ENCODE measurements at places on chromosomes 1 and 21. TPM values are rescaled to one million over a fixed set of nuclear protein-coding genes. Genes with fewer than 3 reads are reported as not detected.

Gene COL18A1
- total RNA-seq: 173 TPM

DNA sequence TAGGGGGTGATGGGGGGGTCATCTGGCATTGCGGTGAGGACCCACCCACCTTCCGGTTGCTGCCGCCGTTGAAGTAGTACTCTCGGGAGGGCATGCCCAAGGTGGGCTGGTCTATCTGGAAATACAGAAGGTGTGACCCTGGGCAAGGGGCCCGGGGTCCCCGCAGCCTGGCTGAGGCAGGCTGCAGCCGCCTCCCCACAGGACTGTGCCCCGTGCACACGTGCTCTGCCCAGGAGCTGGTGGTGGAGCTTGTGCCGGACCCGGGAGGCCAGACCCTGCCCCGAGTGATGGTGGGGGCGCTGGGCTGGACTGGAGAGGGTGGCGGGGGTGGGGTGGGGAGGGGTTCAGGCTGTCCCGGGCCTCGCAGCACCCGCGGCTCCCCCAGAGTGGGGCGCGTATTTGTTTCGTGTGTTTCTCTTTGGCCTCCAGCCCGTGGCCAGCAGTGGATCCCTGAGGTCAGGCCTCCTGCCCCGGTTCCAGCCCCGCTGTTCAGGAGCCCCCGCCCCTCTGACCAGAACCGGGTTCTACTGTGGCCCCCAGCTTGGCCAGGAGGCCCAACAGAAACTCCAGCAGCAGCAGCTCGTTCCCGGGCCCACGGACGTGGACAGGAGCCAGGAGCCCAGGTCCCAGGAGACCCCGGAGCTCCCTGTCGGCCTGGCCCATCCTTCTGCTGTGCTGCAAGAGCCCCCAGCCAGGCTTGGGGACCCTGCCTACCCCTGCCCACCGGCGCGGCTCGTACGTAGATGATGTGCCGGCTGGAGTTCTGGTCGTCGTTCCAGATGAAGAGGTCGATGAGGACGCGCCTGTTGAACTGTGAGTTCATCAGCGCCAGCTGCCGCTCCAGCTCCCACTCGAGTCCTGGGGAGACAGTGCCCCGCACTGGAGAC, 19.2 kb downstream of the PRXL2B start:
- peaks cover 10% of the 10 kb centered on the region for H3K4me1 ChIP-seq
- no peak overlapping the region for H3K27ac ChIP-seq
- no peak overlapping the region for H3K4me3 ChIP-seq
- DNase-seq: no peak
- no peaks in the 10 kb centered on the region for H3K36me3 ChIP-seq
- peaks cover 72% of the 10 kb centered on the region for H3K27me3 ChIP-seq

DNA sequence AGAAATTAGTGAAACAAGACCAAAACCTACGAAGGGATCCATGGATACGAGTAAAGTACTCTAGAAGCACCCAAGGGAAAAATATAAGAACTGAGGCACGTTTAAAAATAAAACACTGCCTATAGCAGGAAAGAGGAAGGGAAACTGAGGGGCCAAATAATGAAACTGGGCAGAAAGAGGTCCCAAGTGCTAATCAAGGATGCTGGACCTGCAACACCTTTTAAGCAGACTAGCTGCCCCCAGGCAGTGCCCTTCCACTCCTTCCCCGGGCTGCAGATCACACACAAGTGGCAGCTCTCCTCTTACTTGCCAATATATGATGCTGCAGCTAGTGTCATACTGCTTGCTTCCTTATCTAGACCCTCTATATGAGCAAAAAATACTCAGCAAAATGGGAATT, 7.6 kb upstream of the OTUD7B start:
- H3K27me3 ChIP-seq: no peaks in the 10 kb centered on the region
- no peak overlapping the region for H3K27ac ChIP-seq
- H3K4me3 ChIP-seq: no peak overlapping the region
- H3K4me1 ChIP-seq: no peaks in the 10 kb centered on the region
- no peak for DNase-seq
- no peaks in the 10 kb centered on the region for H3K36me3 ChIP-seq

Gene CYP4A11
- not detected for total RNA-seq

Gene IRF6
- 0.84 TPM for total RNA-seq

GRCh38 chr1:31140299-31140698, 74.8 kb upstream of the PUM1 start:
- no peaks in the 10 kb centered on the region for H3K36me3 ChIP-seq
- H3K4me3 ChIP-seq: no peak overlapping the region
- no peak overlapping the region for H3K27ac ChIP-seq
- DNase-seq: no peak
- H3K27me3 ChIP-seq: no peaks in the 10 kb centered on the region
